NCI-H774 (cell line): ENCODE measurements at places on chromosomes 16 and 17.

- DNase-seq: no peak
Measured at GRCh38 chr17:67434061-67434525, 57.0 kb downstream of the PITPNC1 start.

- DNase-seq: no peak
Measured at GRCh38 chr17:34249478-34249877, 5.6 kb upstream of the CCL2 start.

DNA sequence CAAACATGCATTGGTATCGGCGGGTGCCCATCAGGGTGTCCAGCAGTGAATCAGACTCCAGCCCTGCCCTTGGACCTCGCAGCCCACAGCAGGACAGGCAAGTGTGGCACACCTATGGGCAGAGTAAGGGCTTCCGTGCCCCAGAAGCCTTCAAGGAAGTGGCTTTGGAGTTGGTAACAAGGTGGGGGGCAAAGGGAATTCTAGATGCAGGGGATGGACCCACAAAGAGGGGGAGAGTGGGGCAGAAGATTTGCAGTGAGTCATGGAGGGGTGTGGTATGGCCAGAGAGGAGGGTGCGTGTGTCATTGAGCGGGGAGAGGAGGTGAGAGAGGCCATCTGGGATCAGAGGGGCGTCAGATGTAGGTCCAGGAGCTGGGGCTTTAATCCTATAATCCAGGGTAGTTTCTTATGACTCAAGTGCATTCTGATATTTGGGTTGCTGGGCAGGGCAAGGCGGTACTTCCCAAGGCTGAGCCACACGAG lies 8.5 kb upstream of the SPNS2 start:
- no peak for DNase-seq

DNA sequence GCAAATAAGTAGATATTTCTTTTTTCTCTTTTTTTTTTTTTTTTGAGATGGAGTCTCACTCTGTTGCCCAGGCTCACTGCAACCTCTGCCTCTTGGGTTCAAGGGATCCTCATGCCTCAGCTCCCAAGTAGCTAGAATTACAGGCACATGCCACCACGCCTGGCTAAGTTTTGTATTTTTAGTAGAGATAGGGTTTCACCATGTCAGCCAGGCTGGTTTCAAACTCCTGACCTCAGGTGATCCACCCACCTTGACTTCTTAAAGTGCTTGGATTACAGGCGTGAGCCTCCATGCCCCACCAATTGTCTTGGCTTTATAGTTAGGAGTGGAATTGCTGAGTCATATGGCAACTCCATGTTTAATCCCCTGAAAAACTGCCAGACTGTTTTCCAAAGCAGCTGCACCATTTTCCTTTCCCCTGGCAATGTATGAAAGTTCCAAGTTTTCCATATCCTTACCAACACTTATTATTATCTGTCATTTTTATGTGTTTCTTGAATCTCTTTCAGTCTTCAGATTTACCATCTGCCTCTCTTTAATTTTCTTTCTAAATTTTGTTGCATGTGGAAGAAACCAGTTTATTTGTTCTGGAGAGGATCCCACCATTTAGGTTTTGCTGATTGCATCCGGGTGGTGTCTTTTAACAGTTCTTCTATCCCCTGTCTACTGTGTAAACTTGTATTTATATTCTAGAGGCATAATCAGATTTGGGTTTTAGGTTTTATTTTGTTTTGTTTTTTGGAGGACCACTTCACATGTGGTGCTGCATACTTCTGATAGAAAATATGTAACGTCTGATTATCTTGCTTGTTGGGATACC lies 9.9 kb upstream of the CES3 start:
- DNase-seq: no peak

DNA sequence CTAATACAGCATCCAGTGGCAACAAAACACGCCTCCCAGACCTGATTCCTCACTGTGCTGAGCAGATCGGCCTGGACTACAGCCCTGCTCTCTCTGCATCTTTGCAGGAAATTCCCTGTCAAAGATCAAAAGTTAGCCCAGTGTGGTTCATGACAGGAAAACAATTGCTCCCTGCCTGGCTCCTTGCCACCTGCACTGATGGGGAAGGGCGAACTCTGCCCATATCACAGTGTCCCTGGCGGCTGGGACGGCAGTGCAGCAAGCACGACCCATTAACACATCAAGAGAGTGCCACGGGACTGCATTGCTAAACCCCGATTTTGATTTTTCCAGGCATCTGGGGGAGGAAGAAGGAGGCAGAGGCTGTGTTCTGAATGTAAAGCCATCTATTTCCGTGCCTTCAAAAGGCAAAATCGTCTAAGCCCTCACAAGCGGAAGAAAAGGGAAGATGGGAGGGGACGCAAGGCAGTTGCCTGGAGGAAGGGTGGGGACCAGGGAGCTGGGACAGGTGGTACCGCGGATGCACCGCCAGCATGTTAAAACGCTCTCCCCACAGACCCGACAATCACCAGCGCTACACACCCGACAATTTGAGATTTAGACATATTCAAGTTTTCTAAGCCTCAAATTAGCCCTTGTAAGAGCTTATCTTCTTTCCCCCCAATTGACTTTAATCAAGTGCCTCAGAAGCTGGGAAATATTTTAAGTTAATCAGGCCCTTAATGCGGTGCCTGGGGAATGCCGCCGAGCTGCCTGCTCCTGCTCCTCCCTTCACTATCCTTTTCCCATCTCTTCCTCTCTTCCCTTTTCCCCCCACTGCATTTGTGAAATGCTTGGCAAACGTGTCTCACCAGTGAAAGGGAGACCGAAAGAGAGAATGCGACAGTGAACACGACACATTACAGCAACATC lies 238.8 kb upstream of the CDH5 start:
- no peak for DNase-seq

GRCh38 chr16:83117810-83118209 lies 491.0 kb downstream of the CDH13 start:
- DNase-seq: no peak

GRCh38 chr16:533391-534123 lies 6.0 kb downstream of the CAPN15 start:
- DNase-seq: no peak

- DNase-seq: no peak
Measured at GRCh38 chr17:48629411-48629759, 3.2 kb upstream of the HOXB9 start.
